ENCODE measurements at places on chromosomes 5 and 9. TPM values are rescaled to one million over a fixed set of nuclear protein-coding genes. Genes with fewer than 3 reads are reported as not detected.

BARX1 gene
- 8.6 TPM for total RNA-seq

SPATA31E1 gene
- 4.8 TPM for total RNA-seq

RASGRF2 gene
- 11.3 TPM for total RNA-seq

PCDHGB6 gene
- 12.6 TPM for total RNA-seq

KLF4 gene
- total RNA-seq, result 61.1 TPM

TEK gene
- 3.2 TPM for total RNA-seq

RMND5B gene
- 102 TPM for total RNA-seq

ANXA2R gene
- 5.1 TPM for total RNA-seq

ADAMTS16 gene
- total RNA-seq, result 0.16 TPM

PLPP6 gene
- 9.5 TPM for total RNA-seq

IFNE gene
- 0.47 TPM for total RNA-seq

REEP2 gene
- total RNA-seq, result 18.3 TPM

PPP3R2 gene
- total RNA-seq, result 18.0 TPM

FOXD4L5 gene
- total RNA-seq, result 0.25 TPM

LRRC19 gene
- 0.08 TPM for total RNA-seq

FGD3 gene
- total RNA-seq, result 14.3 TPM

COL27A1 gene
- 68.8 TPM for total RNA-seq

SARDH gene
- 7.2 TPM for total RNA-seq

PLAA gene
- 42.6 TPM for total RNA-seq

ZCCHC9 gene
- 18.6 TPM for total RNA-seq

ACOT12 gene
- total RNA-seq, result 0.87 TPM

PCDHB11 gene
- 4.2 TPM for total RNA-seq

IFNA2 gene
- 1.3 TPM for total RNA-seq

PPP2R2B gene
- 32.0 TPM for total RNA-seq

DMRT2 gene
- total RNA-seq, result 1.7 TPM

ERBIN gene
- total RNA-seq, result 98.3 TPM

GDA gene
- total RNA-seq, result 1.7 TPM

SPATA6L gene
- 27.5 TPM for total RNA-seq

SLC6A7 gene
- not detected for total RNA-seq

ETF1 gene
- total RNA-seq, result 75.3 TPM

SLC34A3 gene
- total RNA-seq, result 0.24 TPM

CYLC2 gene
- 7.7 TPM for total RNA-seq

PCDHB2 gene
- 12.1 TPM for total RNA-seq

ELL2 gene
- total RNA-seq, result 78.9 TPM

WDR31 gene
- total RNA-seq, result 6.8 TPM

FBP2 gene
- total RNA-seq, result 2.5 TPM

PDLIM4 gene
- total RNA-seq, result 11.8 TPM

BHMT gene
- 0.25 TPM for total RNA-seq

PDE6A gene
- total RNA-seq, result 3.2 TPM

CAVIN4 gene
- total RNA-seq, result 3.5 TPM

C9 gene
- 0.74 TPM for total RNA-seq

All from testis (tissue), 5 donors.